ENCODE measurements at places on chromosomes 16 and 17.

- no peak for DNase-seq
Measured at GRCh38 chr17:57406131-57406980, 150.0 kb downstream of the MSI2 start.

DNA sequence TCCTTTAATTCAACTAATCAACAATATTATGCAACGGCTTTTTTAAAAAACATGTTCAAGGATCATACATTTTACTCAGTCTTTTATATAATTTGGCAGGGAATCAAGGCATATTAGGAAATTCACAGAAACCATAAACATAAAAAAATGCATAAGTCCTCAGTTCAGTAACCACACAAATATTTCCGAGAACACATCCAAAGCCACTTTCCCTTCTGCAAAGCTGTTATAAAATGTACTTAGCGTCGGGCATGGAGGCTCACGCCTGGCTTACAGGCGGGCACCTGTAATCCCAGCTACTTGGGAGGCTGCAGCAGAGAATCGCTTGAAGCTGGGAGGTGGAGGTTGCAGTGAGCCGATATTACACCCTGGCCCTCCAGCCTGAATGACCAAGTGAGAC, 9.7 kb upstream of the ZC3H7A start:
- no peak for DNase-seq

- no peak for DNase-seq
Measured at GRCh38 chr17:72092710-72093322, 28.0 kb upstream of the SOX9 start.

DNA sequence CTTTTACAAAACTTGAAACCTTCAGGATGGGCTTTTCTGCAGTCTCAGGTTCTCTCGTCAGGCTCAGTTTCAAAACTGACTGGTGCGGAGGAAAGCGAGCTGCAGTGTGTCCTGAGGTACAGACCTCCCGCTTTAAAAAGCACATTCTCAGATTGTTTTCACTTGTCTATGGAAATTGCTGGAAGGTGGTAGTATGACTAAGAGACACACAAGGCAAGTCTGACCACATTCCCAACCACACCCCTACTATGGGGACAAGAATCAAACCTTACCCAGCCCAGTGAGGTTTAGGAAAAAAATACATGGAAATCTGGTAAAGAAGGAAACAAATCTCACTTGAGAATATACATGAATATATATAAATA, 18.2 kb downstream of the SRP68 start:
- DNase-seq = no peak

DNA sequence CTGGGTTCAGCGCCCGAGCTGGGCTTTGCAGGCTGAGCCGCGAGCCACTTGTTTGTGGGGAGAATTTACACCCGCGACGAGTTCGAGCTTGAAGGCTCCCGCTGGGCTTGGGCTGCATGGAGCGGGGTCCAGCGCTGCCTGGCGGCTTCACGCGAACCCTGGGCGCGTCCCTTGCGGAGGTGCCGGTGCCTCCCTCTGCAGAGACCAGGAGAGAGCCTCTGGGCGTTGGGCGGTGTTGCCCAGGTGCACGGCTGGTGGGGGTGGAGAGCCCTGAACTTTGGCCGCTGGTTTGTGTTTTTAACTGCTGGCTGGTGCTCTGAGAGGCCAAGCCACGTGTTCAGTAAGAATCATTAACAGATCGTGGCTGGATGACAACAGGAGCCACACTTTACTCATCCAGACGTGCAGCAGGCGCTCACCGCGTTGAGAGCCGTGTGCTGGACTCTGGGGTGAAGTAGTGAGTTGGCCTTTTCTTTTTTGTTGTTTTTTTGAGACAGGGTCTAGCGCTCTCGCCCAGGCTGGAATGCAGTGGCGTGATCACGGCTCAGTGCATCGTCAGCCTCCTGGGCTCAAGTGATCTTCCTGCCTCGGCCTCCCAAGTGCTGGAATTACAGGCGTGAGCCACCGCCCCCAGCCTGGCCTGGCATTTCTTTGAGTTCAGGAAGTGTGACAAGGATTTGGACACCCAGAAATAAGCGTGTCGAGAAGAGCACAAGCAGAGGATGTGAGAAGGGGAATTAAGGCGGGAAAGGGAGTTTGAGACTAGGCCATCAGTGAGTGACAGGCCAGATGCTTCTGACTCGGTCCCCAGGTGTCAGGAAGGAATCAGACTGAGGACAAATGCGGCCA, 827 bp downstream of the CDK10 start:
- DNase-seq = no peak

Measured in GM18507 (cell line).